Stimulated activated CD8-positive, alpha-beta memory T cell treated with anti-CD3 and anti-CD28 coated beads, Interleukin-15, amount 100 ng/mL, for 4 hours (primary cell): ENCODE measurements at places on chromosomes 5 and 9.

- no peak for DNase-seq
Measured at GRCh38 chr9:132910376-132910775, 31.7 kb downstream of the SPACA9 start.

DNA sequence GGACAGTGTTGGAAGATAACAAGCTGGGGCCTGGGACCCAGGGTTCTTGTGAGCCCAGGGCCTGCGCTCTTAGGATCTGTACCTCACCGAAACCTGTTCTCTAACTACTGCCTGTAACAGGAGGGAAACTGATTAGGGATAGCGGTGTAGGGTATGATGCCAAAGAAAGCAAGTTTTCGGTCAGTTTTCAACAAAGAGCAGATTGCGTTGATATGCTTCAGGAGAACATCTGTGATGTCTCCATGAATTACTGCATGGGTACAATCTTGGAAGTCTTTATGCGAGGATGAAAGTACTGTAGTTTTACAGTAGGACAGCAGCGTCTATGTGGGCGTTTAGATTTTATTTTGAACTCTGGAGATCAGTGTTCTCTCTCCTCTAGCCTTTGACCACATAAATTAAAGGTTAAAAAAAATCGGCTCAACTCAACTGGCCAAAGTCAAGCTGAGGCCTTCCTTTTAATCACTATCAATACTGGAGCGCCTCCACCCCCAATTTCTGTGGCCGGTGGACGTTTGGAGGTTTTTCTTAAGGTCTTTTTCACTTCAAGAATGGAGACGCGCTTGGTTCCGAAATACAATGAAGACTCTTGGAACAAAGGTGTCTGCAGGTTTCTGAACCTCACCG, 3.0 kb downstream of the NFIL3 start:
- DNase-seq, result no peak

DNA sequence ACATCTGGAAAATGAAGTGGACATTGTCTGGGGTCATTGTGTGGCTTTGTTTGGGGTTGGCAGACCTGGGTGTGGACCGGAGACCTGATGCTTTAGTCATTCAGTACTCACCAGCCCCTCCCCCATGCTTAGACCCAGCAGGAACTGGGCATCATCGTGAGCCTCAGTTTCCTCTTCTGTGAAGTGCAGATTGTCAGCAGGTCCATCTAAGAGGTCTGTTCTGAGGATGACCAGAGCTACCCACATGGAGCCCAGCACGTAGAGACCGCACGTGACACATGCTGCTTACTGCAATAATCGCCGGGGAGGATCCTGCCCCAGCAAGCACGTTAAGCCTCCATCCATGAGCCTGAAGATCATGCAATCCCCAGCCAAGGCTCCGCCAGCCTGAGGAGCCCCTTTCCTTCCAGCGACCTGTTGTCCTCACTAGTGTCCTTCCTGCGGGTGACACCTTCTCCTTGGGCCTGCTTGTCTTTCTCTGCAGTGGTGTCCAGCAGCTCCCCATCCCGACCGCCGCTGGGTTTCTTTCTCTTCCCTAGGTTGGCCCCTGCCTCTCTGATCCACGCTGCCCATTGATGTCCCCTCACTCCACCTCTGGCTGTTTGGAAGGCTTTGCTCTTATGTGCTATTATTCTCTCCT, 26.7 kb upstream of the IRX4 start:
- DNase-seq, result no peak

GRCh38 chr5:67095346-67096171, 101.0 kb downstream of the CD180 start:
- no peak for DNase-seq
